ENCODE measurements at places on chromosomes 3 and 15. TPM values are rescaled to one million over a fixed set of nuclear protein-coding genes. Genes with fewer than 3 reads are reported as not detected.

GRCh38 chr15:62135532-62136134 is 29.5 kb downstream of the C2CD4B start:
- H3K4me1 ChIP-seq = no peaks in the 10 kb centered on the region
- H3K27ac ChIP-seq = no peak overlapping the region
- no peaks in the 10 kb centered on the region for H3K36me3 ChIP-seq
- peaks cover 4% of the 10 kb centered on the region for H3K27me3 ChIP-seq
- DNase-seq = no peak

DNA sequence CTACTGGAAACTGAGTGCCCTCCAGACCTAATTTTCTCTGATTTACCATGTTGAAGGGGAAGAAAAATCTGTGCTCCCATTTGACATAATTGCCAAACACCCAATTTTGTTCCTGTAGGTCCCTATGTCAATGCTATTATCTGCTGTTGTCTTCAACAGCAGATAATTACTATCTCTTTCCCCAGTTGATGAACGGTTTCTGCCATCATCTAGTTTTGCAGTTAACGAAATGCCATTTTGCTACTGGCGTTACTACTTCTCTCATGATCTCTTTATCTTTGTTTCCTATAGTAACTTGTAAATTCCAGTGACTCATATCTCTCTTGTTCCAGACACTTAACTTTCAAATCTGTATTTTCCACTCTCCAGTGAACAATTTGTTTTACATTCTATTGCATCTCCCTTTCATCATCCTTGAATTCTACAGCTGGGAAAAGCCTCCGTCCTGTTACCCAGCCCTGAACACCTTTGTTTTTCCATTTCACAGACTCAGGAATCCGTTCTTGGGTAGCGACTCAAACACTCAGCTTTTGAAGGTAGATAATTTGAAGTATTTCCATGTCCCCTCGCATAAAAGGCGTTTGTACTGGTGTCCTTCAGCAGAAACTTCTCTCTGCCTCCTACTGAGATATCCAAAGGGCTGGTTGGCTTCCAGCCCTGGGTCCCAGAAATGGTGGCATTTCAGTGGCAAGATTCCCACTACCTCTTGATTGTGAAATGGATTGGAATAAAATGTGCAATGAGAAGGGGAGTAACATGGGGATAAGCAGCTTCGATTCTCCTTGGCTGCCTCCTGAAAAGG is 111.7 kb downstream of the FOXB1 start:
- no peaks in the 10 kb centered on the region for H3K27me3 ChIP-seq
- DNase-seq = no peak
- H3K36me3 ChIP-seq = no peaks in the 10 kb centered on the region
- H3K4me1 ChIP-seq = peaks cover 32% of the 10 kb centered on the region
- H3K27ac ChIP-seq = no peak overlapping the region
- H3K4me3 ChIP-seq = no peak overlapping the region

- peaks cover 29% of the 10 kb centered on the region for H3K36me3 ChIP-seq
- H3K27ac ChIP-seq = peak overlapping the region; percentile 95
- peak; percentile 95 for DNase-seq
- H3K4me1 ChIP-seq = peaks cover 27% of the 10 kb centered on the region
- H3K4me3 ChIP-seq = peak overlapping the region; percentile 68
These were observed 24.6 kb downstream of the RUBCN start for GRCh38 chr3:197711973-197712707.

DNA sequence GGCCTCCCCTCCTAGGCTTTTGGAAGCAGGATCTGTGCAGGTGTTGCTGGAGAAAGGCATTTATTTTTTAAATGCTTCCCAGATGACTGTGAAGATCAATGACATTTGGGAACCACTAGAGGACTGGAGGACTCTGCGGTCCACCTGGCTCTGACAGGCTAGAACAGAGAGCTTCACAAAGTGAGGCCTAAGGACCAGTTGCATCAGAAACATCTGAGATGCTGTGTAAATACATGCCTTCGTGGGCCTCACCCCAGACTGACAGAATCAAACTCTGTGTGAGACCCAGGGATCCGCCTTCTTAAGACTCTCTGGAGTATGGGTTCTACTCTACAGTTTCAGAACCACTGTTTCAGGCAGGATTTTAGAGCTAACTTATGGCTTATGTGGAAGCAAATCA is 105.0 kb upstream of the ICE2 start:
- H3K36me3 ChIP-seq = peaks cover 14% of the 10 kb centered on the region
- peak; percentile 42 for DNase-seq
- peaks cover 92% of the 10 kb centered on the region for H3K4me1 ChIP-seq
- peak overlapping the region; percentile 96 for H3K27ac ChIP-seq

GRCh38 chr3:32399030-32399620 is 7.5 kb downstream of the CMTM7 start:
- no peaks in the 10 kb centered on the region for H3K27me3 ChIP-seq
- peaks cover 13% of the 10 kb centered on the region for H3K36me3 ChIP-seq
- peak overlapping the region; percentile 62 for H3K27ac ChIP-seq
- H3K4me1 ChIP-seq = peaks cover 68% of the 10 kb centered on the region

- H3K4me1 ChIP-seq = no peaks in the 10 kb centered on the region
- no peak for DNase-seq
- H3K27me3 ChIP-seq = no peaks in the 10 kb centered on the region
- H3K36me3 ChIP-seq = no peaks in the 10 kb centered on the region
These were observed 160.0 kb upstream of the SNTN start for GRCh38 chr3:63492464-63492863.

ACP3 gene
- not detected for total RNA-seq

- H3K36me3 ChIP-seq = no peaks in the 10 kb centered on the region
- no peaks in the 10 kb centered on the region for H3K27me3 ChIP-seq
- no peak overlapping the region for H3K4me3 ChIP-seq
- H3K27ac ChIP-seq = no peak overlapping the region
- no peaks in the 10 kb centered on the region for H3K4me1 ChIP-seq
These were observed 153.4 kb downstream of the GABRG3 start for GRCh38 chr15:27124287-27124871.

DNA sequence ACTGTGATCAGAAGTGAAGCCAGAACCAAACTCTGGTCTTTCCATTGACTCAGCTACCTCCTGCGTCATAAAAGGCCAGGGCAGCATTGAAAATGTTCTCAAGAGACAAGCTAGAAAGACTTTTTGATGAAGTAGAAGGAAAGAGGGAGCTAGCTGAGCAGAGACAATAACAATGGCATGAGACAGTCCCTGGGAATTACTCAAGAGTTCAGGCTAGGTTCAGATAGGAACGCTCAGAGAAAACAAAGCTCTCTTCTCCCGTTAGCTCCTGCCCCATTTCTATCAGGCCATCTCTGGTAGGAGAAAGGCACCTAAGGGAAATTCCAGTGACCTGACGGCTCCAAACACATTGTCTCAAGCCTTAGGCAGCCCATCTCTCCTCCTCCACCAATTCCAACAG is 7.0 kb upstream of the OXTR start:
- no peak overlapping the region for H3K4me3 ChIP-seq
- no peaks in the 10 kb centered on the region for H3K36me3 ChIP-seq
- DNase-seq = no peak

- H3K27ac ChIP-seq = no peak overlapping the region
- no peaks in the 10 kb centered on the region for H3K27me3 ChIP-seq
- no peaks in the 10 kb centered on the region for H3K36me3 ChIP-seq
- H3K4me1 ChIP-seq = no peaks in the 10 kb centered on the region
- no peak for DNase-seq
- H3K4me3 ChIP-seq = no peak overlapping the region
These were observed 117.3 kb upstream of the C15orf61 start for GRCh38 chr15:67403428-67404154.
